ENCODE measurements at places on chromosomes 4 and X. TPM values are rescaled to one million over a fixed set of nuclear protein-coding genes. Genes with fewer than 3 reads are reported as not detected.

DNA sequence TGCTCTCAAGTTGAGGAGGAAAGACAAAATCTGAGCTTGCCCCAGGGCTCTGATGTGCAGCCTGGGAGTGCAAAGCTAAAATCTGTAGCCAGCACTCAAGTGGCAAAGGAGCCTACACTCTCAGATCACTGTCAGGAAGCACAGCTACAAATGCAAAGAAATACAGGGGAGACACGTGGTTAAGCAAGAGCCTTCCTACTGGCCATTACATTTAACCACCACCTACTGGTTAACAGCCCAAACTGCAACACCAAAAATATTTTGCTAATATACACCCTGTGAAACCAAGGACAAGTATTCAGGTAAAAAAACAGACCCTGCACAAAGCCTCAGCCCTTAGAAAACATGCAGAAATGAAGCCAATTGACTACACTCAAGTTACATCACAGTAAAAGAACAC is 170.4 kb upstream of the FGF16 start:
- DNase-seq: no peak

GRCh38 chrX:1354036-1355019 is 17.7 kb downstream of the IL3RA start:
- no peak for DNase-seq

- no peak for DNase-seq
These were observed 92.7 kb downstream of the SCD5 start for GRCh38 chr4:82705928-82706300.

DNA sequence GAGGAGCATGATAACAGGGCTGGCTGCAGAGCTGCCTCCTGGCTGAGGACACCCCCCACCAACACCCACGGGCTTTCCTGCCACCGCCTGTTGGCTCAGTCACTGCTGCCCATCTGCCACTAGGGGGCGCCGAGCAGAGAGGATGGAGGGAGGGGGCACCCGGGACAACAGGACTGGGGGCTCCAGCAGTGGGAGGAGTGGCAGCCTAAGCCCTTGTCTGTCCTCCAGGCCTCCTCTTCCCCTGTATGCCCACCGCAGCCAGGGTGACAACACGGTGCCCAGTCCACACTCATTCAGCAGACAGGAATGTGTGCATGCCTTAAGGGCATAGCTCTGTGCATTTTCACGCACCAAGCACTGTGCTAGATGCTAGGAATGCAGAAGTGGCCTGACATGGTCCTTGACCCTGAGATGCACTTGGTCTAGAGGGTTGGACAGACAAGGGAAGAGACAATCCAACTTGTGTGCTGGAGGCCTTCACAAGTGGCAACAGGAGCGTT is 149.9 kb downstream of the AMMECR1 start:
- peak; percentile 54 for DNase-seq

NPY1R gene
- not detected for total RNA-seq

- no peak for DNase-seq
These were observed 516.4 kb upstream of the BOD1L1 start for GRCh38 chr4:14143892-14144291.

- DNase-seq: no peak
These were observed 192.3 kb downstream of the SCFD2 start for GRCh38 chr4:53173576-53173975.

DNA sequence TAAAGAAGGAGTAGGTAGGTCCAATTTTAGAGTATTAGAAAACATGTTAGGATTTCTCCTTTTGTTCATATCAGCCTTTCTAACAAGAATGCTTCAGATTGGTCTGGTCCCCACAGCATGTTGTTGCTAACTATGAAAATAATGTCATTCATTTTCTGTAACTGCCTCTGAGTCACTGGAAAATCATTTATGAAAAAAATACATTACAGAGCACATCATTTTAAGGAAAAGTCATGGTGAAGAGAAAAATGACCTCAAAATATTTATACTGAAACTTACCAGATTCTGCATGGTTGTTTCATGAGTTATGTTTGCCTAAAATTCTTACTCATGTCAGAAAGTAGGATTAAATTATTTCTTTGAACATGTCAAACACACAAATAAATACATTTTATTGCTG is 35.2 kb downstream of the DTHD1 start:
- no peak for DNase-seq

DNA sequence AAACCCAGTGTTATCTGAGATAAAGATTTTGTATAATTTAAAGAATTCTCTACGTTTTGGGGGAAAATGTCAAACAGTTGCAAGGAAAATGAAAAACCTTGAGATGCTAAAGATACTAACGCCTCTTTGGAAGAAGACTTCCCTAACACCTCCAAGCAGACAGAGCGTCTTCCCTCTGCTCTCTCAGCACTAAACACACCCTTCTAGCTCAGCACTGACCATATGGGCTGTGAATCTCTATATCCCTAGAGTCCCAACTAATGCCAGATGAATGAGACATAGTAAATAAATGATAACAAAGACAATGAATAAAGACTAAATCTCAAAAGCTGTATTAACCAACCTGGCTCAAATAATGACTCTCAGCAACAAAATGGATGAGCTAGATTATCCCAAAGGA is 13.3 kb downstream of the FUNDC1 start:
- DNase-seq: no peak

FOXR2 gene
- not detected for total RNA-seq

- DNase-seq: no peak
These were observed 17.7 kb downstream of the MRFAP1 start for GRCh38 chr4:6658209-6658595.

DNA sequence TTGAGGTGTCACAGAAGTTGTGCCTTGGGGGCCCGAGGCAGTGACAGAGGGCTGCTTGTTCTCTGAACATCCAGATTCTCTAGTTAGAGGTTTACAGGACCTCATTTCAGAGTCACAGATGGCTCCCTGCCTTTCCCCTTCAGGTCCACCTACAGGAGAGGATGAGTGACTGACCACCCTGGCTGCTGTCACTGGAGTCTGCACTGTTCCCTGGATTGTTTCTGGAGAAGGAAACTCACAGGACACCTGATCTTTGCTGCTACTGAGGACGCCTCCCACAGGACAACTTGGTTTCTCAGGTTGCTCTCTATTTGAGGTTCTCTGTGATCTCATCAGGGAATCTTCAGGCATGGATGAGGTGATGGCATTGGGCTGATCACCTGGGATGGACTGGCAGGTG is 58.3 kb downstream of the GPRIN3 start:
- no peak for DNase-seq

CT45A3 gene
- not detected for total RNA-seq

CXCL1 gene
- not detected for total RNA-seq

DNA sequence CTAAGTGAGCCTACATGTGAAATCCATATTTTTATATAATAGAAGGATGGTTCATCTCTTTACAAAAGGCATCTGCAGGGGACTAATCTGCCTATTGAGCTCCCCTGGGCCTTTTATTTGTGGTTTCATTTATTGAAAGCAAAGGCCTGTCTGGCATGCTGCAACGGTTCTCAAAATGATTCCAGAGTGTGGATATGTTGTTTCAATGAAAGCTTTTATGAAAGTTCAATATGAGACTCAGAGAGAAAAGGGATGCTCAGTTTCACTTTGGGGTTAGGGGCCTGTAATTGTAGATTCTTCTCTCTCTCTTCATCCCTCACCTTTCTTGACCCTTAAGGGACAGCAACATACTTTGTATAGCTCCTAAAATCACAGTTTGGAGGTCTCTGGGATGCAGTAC is 204.2 kb upstream of the CASK start:
- no peak for DNase-seq

GRCh38 chrX:120452131-120452530 is 17.0 kb downstream of the LAMP2 start:
- DNase-seq: no peak
